ENCODE measurements at places on chromosomes 1 and 21.
A peak's percentile ranks its signal among the peaks of the same experiment; 100 is the strongest.

DNA sequence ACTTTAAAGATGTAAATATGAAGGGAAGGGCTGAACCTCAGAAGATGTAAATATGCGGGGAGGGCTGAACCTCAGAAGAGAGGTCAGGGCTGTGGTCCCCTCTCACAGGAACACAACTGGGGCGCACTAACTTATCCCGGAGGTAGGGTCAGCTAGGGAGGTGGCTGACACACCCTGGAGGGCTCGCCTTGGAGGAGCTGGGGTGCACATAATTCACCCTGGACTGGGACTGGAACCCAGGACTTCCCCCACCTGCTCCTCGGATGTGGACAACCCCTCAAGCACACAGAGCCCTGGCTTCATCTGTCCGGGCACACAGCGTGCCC lies 13.9 kb upstream of the TTC39A start:
- DNase-seq, result no peak

GRCh38 chr1:193741228-193741627 lies 554.8 kb upstream of the B3GALT2 start:
- no peak for DNase-seq

DNA sequence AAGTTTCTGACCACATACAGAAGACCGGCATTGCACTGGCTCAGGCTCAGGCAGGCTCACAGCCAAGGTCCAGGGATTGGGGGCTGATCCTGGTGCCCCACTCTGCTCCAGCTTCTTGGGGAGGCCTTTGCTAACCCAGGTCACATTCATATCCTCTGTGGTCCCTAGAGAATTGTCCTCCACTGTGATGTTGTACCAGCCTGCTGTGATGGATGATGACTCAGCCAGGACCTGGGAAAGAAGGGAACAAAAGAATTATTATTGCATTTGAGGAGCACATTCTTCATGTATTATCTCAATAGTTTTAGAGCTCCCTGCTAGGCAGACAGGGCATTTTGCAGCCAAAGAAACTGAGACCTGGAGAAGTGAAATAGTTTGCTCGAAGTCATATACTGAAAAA lies 114.3 kb upstream of the ETV3 start:
- DNase-seq, result no peak

- no peak for DNase-seq
Observed at GRCh38 chr1:53272349-53272748, 34.0 kb upstream of the MAGOH start.

DNA sequence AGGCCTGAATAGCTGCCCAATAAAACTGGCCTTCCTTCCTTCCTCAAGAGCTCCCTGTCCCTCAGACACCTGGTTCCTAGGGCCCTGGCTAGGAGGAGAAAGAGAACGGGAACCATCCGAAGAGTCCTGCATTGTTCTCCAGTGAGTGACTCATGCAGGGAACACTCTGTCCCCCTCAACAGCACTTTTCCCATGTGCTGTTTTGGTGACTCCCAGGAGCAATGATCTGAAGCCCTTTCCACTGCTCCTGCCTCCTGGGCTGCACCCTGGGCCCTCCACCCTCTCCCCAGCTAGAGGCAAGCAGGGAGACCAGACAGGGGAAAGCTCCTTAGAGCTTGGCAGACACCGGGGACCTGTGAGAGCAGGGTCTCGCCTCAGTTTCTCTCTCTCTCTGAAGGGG lies 18.9 kb downstream of the TNNT2 start:
- DNase-seq, result peak; percentile 17

- DNase-seq, result no peak
Observed at GRCh38 chr1:154611150-154611862, 3.3 kb upstream of the ADAR start.

GRCh38 chr1:173507205-173507846 lies 30.2 kb downstream of the PRDX6 start:
- no peak for DNase-seq

DNA sequence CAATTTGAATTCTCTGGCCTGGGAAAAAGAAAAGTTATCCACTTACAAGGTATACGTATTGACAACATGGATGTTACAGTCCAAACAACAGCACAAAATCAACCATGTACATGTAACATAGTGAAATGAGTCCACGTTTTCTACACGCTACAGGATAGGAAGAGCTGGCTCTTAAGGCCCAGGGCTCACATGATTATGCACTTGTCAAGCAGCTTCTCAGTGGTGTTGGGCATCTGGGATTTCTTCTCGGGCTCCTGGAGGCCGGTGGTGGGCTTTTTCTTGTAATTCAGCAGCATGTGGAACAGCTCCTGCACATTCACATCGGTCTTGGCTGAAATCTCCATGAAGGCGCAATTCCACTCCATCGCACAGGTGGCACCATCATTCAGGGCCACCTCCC lies 4.0 kb downstream of the DIRAS3 start:
- DNase-seq, result no peak

DNA sequence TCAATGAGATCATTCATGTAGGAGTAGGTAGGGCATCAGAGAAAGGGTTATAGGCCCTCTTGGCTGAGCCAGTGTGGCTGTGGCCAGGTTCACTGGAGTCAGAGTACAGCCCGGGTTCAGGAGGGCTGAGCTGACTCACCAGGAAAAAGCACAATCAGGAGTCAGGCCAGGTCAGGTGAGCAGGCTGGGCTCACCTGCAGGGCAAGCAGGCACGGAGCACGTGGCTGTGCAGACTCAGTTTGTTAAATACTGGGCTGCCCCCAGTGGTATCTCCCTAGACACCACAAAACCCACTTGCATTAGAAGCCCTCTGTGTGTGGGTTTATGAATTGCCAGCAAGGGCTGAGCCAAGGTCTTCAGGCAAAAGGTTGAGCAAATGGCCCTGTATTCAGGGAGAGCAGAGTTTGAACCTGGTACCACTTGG lies 122.1 kb upstream of the SERBP1 start:
- no peak for DNase-seq

- DNase-seq, result no peak
Observed at GRCh38 chr1:100629391-100629790, 90.2 kb upstream of the VCAM1 start.

- DNase-seq, result peak; percentile 65
Observed at GRCh38 chr1:7422966-7423365, 348.1 kb upstream of the VAMP3 start.

GRCh38 chr1:109158433-109158832 lies 44.5 kb downstream of the ELAPOR1 start:
- DNase-seq, result peak; percentile 17

DNA sequence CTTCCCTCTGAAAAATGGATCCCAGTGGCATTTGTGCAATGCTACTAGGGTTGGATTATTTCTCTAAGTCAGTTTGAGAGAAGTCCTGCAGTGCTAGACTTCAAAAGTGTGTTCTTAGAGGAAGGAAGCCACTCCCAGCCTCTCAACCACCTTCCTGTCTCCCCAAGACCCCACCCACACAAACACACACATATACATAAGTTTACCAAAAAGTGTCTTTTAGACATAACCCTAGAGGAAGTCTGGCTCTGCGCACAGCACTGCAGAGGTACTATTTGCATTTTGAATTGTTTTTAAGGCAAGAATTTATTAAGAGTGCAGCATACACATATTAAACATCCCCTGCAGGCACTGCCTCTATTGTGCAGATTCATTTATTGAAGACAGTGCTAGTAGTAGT lies 127.3 kb downstream of the HHIPL2 start:
- DNase-seq, result no peak

- peak; percentile 56 for DNase-seq
Observed at GRCh38 chr1:42957880-42958487, 684 bp downstream of the SLC2A1 start.

DNA sequence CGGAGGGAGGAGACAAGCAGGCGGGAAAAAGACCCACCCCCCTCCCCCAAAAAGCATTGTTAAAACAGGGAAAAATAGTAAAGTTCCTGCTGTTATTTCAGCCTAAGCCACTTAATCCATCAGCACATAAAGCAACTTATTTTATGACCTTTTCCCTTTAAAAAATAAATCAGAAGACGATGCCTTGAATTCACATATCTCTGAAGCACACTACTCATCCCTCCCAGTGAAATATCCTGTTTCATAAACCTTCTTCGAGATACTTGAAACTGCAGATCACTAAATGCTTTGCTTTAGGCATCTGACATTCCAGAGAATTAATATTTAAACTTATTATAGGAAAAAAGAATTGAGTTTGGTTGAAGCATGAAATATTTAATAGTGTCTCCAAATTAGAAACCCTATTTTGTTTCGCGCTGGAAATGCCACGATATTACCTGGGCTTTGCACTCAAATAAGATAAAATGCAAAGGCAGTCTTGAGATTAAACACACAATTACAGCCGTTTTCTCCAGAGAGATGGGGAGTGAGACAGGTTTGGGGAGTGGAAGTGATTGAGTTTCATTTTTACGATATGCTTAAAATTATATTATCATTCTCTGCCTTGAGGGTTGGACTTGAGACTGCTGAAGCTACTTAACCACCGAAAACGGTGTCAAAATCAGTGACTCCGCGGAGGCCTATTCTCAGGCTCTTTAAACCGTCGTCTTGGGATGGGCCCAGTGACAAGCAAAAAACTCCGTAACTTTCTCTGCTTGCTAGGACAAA lies 9.3 kb downstream of the GLIS1 start:
- DNase-seq, result no peak

DNA sequence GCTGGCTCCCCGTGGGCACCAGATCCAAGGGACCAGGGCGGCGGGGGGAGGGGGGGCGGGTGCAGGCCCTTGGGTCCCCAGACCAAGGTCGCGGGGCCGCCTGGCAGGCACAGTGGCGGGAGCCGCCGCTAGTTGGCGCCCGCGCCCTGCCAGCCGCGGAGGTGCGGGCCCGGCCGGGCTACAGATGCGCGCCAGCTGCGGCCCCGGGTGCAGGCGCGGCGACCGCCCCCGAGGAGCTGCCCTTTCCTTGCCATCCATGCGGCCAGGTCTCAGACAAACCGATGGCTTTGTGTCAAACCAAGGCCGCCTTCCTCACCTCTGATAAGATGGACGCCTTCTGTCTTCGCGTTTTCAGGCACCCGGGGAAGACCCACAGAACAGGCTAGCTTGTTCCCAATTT lies 2.2 kb upstream of the RUNX3 start:
- no peak for DNase-seq

DNA sequence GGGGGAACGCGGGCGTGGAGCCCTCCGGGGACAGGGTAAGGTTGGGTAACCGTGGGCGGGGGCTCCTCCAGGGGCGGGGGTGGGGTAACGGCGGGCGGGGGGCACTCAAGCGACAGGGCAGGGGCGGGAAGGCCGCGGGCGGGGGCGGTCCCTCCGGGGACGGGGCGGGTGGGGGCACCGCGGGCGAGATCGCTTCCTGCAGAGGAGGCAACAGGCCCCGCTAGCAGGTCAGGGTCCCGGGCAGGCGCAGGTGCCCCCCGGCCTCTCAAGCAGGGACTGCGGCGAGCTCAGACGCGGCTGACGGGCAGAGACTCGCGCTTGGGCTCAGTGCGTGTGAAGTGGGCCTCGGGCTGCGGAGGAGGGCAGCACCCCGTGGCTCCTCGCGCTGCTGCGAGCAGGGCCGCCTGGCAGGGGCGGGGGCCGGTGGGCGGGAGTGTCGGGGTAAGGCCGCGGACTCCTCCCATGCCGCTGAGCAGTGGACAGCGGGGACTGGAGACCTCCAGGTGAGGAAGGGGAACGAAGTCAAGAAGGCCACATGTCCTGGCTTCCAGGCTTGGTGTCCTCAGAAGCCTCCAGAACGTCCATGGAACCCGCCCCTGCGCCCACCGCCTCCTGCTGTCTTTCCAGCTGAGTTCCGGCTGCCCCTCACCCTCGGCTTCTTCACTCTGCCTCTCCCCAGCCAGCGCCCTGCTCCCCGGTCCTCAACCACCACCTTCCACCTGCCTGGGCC lies 627 bp upstream of the GNB1 start:
- peak; percentile 34 for DNase-seq

- no peak for DNase-seq
Observed at GRCh38 chr1:76302711-76303339, 228.3 kb downstream of the ST6GALNAC3 start.

DNA sequence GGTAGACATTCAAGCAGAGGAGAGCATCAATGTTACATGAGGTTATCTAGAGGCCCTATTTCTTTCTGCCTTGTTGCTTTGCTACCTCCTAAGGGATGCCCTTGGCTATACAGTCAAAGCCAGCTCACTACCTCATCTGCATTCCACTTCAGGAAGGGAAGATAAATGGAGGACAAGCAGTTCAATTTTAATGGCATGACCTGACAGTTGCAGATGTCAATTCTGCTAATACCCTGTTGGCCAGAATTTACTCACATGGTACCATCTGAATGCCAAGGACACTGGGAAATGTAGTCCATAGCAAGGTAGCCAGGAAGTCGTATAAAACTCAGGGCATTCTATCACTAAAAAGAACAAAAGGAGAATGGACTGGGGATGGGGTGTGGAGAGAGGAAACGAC lies 31.5 kb downstream of the PALMD start:
- no peak for DNase-seq

GRCh38 chr1:159302095-159302494 lies at the start of gene FCER1A:
TSS of gene FCER1A (plus strand) at chr1:159302336. CDS start at chr1:159302365, 29 bp downstream.
- DNase-seq, result no peak

DNA sequence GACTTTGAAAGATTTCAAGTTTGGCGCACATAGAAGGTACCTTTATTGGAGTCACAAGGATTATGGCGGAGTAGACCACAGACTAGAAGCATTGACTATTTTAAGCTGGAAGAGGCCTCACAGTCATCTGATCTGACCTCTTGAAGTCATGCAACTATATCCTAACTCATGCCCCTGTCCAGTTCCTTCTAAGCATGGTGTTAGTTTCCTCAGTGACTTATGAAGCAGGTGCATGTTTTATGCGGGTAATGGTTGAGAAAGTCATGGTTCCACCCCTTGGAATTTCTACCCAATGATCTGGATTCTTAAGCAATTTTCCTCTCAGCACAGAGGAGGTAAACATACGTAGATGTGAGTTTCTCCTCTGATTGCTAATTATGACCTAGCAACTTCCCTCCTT lies 11.7 kb downstream of the OLFML3 start:
- DNase-seq, result no peak

GRCh38 chr1:36561361-36561724 lies 78.6 kb upstream of the CSF3R start:
- peak; percentile 30 for DNase-seq

GRCh38 chr1:31912839-31913239 lies 25.3 kb downstream of the PTP4A2 start:
- DNase-seq, result no peak

DNA sequence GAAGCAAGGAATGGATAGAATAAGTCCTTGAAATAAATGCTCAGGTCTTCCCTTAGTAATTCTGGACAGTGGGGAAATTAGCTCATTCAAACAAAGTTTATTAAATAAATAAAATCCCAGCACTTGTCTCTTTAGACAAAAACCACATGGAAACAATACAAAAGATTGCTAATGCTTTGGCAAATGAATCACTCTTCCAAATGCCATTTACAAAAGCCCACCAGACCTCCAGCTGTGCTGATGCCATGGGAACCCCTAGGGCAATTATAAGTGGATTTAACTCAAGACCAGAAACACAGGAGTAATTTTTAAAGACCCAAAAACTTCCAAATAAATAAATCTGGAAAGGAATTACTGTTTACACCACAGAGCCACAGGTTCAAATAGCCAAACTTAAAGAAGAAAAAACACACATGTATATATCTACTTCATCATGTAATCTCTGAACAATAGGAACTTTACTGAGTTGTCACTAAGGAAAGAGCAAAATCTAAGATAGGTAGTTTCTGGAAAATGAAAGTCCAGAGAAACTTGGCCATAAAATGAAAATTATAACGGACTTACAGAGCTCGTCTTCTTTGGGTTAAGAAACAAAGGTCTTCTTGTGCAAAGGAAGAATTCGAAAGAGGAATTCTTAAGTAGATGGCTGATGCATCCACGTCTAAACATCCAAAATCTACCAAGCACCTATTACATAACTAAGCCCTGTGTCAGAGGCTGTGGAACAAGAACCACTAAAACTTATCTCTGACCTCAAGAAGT lies 399.4 kb downstream of the SMYD3 start:
- DNase-seq, result no peak

Data from posterior cingulate gyrus (tissue), 11 donors.